Suppressor macrophage treated with lipopolysaccharide for 4 hours (primary cell): ENCODE measurements at places on chromosomes 7 and 10.

DNA sequence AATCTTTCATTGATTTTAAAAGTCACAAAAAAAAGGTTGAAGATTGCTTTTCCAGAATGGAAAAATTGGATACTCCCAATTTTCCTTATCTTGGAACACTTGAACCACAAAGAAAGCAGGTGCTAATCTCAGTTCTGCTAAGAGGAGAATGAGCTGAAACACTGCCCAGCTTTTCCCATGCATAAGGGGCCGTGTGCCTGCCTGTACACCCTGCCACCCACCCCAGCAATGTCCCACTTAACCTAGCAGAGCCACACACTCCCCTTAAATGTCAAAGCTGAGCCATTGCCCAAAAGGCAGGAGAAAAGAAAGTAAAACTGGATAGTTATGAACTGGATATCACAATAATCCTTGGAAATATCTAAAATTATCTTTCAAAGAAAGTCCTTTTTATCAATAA lies 13.4 kb downstream of the PDE1C start:
- DNase-seq = no peak

DNA sequence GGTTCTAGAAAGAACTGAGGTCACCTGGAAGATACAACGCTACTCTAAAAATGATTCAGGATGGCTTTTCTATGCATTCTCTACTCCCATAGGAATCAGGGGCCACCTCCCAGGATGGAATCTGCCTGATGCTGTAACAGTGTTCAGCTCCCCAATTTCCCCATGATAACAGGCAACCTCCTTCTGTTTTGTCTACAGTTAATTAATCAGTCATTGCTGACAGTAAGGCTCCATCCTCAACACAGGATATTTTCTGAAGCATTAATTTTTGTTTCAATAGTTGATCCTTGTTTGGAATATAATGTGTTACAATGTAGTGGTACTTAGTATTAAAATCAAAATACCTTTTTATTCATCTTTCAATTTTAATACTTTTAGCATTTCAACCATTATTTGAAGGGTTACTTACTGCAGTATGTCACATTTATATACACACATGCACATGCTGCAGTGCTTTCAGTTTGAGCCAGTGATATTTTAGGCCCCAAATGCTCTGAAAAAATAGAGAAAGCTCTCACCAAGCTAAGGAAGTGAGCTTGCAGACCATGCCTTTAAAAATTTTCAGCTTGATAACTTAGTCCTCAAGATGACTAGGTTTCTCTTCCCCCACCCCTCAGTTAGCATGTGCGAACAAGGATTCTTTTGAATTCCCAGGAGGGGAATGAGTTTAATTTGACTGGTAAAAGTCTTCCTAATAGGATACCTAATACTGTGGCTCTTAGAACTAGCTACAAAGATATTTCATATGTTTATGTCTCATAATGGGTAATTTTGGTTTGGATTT lies 592 bp upstream of the PIK3CG start:
- DNase-seq = no peak

DNA sequence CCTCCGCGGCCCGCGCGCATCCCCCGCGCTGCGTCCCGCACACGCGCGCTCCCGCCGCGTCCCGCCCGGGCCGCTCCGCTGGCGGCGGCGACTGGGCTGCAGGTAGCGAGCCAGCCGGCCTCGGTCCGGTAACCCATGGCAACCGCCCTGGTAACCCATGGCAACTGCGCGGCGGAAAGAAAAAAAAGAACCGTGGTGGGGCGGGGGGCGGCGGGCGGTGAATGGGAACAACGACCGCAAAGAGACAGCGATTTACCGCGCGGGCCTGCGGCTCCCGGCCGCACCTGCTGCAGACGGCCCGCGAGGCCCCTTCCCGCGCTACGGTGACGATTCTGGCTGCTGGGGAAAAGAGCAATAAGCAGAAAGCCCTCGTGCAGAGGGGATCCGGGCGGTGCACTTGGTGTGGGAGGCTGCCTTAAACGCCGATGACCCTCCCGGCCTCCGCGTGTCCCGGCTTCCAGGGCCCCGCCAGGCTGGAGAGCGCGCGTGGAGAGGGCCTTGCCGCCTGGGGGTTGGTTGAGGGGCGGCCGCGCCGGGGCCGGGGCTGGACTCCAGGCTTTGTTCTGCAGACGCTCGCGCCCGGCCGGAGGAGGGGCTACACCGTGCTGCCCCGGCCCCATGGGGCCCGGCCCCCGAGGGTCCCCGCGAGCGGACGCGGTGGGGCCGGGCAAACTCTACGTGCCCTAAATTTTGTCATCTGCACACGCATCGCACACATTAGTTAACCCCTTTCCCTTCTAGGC lies 84.7 kb downstream of the SNX10 start:
- peak; percentile 39 for DNase-seq

DNA sequence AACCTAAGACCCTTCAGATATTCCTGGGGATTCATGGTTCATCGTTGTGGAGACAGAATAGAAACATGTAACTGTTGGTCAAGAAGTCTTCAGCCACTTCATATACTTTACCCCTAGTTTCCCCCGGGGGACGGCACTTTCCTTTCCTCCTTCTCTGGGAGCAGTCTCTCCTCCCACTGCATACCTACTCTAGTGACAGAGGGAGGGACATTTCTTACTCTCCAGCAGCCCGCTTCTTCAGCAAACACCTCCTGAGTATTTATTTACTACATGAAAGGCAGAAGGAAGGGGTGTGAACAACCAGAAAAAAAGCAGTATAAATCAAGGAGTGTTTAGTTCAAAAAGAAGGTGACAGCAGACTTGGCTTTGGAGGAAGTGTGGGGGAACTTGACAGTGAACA lies 69.0 kb downstream of the LHFPL3 start:
- no peak for DNase-seq

- no peak for DNase-seq
These were observed 121.3 kb downstream of the CALCR start for GRCh38 chr7:93453262-93453661.

- no peak for DNase-seq
These were observed 121.7 kb downstream of the ABCA13 start for GRCh38 chr7:48292949-48293348.

DNA sequence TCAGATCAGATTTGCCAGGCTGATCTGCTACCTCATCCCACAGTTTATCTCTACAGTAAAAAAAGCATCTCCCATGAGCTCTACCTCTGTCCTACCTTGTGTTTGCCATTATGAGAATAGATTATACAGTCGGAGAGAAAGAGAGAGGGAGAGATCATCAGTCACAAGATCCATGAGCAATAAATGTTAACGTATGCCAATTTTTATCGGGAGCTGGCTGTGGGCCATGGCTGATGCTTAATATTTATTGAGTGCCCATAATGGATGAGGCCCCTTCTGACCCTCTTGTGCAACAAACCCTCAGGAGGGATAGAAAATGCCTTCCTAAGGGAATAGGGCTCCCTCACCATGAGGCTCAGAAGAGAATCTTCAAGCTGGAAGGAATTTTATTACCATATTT lies 52.8 kb downstream of the C10orf90 start:
- no peak for DNase-seq

DNA sequence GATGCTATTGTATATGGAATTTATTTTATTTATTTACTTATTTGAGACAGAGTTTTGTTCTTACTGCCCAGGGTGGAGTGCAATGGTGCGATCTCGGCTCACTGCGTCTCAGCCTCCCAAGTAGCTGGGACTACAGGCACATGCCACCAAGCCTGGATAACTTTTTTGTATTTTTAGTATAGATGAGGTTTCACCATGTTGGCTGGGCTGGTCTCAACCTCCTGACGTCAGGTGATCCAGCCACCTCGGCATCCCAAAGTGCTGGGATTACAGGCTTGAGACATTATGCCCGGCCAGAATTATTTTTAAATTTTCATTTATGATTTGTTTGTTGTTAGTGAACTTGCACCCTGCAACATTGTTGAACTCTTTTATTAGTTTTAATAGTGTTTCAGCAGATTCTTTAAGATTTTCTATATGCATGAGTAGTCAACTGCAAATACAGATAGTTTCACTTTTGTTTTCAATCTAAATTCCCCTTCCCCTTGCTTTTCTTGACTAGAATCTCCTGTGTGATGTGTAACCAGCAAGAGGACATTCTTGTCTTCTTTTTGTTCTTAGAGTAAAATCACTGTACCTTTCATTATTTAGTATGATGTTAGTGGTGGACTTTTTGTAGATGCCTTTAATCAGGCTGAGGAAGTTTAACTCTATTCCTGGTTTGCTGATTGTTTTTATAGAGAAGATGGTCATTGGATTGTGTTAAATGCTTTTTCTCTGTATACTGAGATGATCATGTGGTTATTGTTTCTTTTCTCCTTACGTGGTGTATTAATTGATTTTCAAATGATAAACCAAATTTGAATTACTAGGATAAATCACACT lies 27.8 kb downstream of the ZNF33A start:
- peak; percentile 46 for DNase-seq

DNA sequence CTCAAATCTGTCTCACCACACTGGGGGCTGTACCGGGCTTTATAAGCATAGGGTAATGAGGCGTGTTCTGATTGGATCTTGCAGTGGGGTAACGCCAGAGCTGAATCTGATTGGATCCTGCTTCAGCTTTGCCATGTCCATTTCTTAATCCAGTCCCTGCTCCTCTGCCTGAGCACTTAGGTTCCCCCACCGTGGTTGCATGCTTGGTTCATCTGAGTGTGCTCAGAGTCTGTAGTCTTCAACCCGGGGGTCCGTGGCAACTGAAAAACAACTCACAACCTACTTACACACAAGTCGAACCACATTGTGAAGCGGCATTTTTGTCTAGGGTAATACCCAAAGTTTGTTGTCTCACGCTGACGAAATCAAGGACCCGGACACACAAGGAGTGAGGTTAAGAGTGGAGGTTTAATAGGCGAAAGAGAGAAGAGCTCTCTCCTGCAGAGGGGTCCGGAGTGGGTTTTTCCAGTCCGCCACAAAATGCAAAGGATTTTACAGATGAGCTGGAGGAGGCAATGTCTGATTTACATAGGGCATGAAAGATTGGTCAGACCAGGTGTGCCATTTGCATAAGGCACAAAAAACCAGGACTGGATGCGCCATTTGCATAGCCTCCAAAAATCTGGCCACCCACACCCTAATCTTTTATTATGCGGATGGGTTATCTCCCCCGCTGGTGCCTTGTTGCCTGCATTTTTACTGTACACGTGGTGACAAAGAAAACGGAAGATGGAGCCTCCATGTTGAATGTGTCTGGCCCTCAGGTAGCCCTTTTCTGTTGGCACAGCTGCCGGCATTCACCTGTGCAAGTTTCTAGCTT lies 641.8 kb upstream of the FOXK1 start:
- DNase-seq = no peak

DNA sequence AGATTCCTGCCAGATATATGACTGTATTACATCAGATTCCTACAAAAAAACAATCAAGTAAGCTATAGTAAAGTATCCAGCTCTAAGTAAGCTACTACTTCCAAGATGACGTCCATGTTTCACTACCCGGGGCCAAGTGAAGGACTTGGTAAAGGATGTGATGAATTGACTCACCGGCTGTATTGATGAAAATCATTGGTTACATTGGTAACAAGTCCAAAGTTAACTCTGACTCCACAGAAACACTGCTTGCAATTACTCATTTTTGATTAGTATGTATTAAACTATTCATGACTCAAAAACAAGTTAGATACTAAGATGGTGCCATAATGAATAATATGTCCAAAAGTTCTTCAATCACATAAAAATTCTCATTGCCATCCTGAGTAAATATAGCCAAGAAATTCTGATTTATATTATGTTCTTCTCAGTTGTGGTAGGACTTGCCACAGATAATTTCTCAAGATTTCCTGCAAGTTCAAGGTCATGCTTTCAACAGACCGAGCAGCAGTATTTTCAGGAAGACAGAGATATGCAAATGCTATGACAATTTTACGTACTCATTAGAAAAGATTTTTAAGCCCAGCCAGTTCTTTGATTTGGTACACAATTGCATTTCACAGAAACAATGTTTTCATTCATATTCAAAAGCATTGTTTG lies 12.6 kb upstream of the DNAJC1 start:
- DNase-seq = no peak

- DNase-seq = no peak
These were observed 217.3 kb downstream of the CCSER2 start for GRCh38 chr10:84545651-84546050.

- DNase-seq = peak; percentile 68
These were observed 16.0 kb upstream of the SLC29A3 start for GRCh38 chr10:71302874-71303568.

DNA sequence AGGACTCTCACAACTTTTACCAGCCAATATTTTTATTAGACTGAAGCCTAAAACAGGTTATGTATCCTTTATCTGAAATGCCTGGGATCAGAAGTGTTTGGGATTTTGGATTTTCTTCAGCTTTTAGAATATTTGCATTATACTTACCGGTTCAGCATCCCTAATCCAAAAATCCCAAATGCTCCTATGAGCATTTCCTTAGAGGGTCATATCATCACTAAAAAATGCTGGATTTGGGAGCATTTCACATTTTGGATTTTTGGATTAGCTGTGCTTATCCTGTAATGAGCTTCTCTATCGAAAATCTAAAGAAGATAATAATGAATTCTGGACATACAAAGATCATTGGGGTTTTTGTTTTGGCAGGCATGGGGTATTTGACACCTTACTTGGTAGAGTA lies 53.0 kb downstream of the RALA start:
- no peak for DNase-seq
